ENCODE measurements at places on chromosomes 4 and X.

- no peak for DNase-seq
Measured at GRCh38 chr4:15569746-15570145, 85.4 kb downstream of the FBXL5 start.

GRCh38 chr4:2977211-2978088 lies 14.1 kb downstream of the GRK4 start:
- DNase-seq: peak; percentile 41

DNA sequence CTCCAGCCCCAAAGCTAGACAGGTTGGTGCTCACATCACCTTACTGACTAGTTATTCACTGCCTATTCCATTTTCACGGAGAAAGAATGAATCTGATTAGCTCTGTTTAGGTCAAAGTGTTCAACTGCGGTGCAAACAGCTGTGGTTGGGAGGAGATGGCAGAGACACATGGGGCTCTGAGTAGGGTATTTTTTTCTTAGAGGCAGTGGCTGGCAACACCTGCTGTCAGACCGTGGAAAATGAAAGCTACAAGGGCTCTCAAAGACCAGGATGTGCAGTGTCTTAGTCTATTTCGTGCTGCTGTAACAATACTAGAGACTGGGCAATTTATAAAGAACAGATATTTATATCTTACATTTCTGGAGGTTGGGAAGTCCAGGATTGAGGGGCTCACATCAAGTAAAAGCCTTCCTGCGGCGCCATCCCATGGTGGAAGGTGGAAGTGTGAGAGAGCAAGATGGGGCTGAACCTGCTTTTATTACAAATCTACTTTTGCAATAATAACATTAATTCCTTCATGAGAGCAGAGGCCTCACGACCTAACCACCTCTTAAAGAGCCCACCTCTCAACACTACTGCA lies 10.6 kb downstream of the NYX start:
- peak; percentile 22 for DNase-seq

GRCh38 chrX:8688776-8689175 lies 43.2 kb downstream of the ANOS1 start:
- DNase-seq: no peak

DNA sequence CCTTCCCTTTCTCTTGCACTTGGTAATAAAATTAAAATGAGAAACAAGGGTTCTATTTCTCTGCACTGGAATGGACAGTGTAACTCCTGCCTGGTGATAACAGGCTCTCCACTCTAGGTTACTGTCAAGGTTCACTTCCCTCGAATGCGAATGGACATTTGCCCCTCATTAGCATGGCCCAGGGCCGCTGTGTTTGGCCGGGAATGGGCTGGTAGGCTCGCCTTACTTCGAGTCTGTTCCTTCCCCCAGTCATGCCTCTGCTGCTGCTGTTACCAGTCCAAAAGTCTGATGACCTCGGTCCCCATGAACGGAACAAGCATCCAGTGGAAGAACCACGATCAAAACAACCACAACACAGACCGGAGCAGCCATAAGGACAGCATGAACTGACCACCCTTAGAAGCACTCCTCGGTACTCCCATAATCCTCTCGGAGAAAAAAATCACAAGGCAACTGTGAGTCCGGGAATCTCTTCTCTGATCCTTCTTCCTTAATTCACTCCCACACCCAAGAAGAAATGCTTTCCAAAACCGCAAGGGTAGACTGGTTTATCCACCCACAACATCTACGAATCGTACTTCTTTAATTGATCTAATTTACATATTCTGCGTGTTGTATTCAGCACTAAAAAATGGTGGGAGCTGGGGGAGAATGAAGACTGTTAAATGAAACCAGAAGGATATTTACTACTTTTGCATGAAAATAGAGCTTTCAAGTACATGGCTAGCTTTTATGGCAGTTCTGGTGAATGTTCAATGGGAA lies 61.5 kb downstream of the EDNRA start:
- DNase-seq: no peak

GRCh38 chr4:185920691-185921260 lies 108.8 kb upstream of the SORBS2 start:
- DNase-seq: no peak

DNA sequence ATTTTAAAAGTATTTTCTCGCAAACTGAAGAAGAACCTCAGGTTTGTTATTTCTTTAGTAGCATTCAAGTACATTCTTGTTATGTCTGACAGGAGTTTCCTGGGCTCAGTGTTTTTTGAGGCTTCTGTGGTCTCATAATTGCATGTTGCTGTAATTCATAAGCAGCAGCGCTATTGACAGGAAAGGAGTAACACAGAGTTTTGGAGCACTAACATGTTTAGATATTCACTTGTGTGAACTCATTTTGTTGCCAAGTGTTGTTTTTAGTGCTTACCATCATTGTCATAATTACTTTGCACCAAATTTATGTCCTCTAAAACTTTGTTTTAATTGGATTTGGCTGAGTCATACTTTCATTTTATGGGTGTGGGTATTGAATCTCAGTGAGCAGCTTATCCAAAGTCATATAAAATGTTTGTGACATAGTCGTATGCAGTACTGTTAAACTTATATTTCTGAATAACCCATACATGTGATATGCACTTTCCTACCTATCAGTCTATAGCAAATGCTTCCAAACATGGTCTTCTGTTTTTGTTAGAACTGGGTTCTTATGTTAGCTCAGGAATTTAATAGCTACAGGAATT lies 358.7 kb upstream of the CTSO start:
- DNase-seq: peak; percentile 31

DNA sequence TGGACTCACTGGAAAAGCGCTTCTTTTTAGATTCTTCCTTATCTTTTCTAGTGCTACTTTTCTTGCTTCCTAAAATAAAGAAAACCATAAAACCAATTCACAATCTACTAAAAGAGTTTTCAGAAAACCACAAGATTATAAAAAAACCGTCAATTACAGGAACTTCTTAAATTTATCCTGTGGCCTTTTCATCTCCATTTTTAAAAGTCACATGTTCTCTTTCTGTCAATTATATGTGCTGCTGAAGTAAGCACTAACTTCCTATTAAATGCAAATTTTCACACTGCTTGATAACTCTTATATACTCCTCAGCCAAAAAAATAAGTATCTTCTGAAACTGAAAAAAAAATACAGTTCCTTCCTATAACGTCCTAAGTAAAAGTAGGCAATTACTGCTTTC lies 32.8 kb downstream of the CENPC start:
- no peak for DNase-seq
